ENCODE measurements at places on chromosomes 6 and 20. TPM values are rescaled to one million over a fixed set of nuclear protein-coding genes. Genes with fewer than 3 reads are reported as not detected.

DNA sequence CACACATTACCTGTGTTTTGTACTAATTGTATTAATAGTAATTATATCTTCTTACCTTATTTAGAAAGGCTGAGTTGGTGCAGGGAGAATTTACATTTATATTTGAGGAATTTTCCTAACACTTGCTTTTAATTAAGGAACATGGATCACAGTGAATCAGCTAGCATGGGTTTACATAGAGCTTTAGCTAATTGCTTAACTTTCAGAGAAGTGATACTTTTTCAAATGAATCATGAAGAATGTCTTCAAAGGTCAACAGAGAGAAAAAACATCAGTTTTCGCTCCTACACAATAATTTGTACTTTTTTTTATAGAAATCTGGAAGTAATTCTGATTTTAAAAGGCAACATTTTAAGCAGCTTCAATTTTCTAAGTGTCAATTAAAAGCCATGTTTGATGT, 195.0 kb upstream of the HEY2 start:
- DNase-seq: no peak

DNA sequence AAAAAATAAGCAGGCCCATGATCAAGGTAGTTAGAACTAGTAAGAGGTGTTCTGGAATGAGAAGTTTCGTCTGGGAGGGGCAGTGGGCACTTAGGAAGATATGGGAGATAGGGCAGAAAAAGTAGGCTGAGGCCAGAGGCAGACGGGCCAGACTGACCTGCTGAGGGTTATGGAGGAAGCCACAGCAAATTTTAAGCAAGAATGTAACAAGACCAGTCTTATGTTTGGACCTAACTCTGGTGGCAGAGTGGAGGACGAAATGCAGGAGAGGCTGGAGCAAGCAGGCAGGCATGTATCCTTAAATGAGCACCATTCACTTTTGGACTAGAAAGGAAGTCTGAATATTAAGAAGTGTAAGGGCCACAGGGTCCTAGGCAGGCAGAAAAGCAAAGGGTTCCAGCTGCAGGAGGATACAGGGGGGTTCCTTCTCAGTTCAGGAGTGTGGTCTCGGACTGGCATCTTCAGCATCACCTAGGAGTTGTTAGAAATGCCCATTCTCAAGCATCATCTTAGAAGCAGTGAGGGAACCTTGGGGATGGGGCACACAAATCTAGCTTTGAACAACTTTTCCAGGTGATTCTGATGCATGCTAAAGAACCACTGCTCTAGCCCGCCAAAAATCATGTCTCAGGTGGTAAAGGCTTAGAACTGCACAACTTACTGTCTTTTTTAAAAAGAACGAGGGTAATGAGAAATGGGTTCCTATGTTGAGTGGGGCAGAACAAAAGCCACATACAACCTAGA, 1.7 kb upstream of the DSTN start:
- DNase-seq: no peak

DNA sequence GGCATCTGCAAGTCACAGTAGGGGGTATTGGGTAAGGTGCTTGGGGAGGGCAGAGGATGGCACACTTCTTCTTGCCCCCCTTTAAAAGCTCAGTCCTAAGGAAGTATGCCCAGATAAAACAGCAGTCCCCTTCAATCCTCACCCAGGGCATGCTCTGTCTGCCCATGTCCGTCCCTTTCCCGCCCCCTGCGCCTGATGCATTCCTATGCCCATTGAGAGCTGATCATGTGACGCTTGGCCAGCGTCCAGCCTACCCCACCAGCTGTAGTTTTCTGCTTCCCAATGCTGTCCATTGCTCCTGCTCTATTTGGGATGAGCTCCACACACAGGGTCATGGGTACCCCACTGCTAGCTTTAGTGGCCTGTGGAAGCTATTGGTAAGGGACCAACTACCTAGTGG, 8.3 kb downstream of the SIGLEC1 start:
- no peak for DNase-seq

DNA sequence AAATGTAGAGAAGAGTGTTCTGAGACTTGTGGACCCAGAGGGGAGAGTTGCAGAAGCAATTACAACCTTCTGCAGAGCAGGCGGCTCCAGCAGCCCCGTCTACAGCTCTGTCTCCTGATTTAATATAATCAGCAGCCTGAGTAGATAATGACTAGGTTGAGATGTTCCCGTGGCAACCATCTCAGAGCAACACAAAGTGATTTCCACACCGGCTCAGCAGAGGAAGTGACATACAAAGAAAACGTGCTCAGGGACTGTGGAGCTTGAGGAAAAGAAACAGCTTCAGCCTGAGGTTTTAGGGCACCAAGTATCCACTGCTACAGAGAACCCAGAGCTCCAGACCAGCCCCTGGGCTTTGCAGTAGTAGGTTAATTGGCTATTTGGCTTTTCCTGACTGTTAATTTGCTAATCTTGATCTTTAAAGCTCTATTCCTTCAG, 136.4 kb downstream of the MTFR2 start:
- no peak for DNase-seq

DNA sequence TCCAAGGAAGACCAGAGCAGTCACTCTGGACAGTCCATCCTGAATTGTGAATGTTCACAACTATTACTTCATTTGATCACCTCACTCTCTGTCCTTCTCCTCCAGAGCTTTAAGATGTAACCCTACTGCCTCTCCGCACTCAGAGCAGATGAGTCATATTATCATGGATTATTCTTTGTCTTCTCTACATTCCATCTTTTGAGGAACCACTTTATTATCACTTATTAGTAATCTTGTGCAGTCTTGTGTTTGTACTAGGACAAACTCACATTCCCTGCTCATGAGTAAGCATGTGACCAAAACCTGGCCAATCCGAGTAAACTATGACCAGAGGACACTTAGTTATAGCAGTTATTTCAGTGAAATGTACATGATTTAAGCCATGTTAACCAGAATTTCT, 401.5 kb upstream of the ADGRB3 start:
- no peak for DNase-seq

DNA sequence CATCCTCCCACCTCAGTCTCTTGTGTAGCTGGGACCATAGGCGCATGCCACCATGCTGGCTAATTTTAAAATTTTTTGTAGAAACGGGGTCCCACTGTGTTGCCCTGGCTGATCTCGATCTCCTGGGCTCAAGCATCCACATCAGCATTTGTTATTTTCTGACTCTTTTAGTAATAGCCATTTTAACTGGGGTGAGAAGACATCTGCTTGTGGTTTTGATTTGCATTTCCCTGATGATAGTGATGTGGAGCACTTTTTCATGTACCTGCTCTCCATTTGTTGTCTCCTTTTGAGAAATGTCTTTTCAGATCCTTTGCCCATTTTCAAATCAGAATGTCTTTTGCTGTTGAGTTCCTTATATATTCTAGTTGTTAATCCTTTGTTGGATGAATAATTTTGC, 22.2 kb upstream of the TULP4 start:
- no peak for DNase-seq

DNA sequence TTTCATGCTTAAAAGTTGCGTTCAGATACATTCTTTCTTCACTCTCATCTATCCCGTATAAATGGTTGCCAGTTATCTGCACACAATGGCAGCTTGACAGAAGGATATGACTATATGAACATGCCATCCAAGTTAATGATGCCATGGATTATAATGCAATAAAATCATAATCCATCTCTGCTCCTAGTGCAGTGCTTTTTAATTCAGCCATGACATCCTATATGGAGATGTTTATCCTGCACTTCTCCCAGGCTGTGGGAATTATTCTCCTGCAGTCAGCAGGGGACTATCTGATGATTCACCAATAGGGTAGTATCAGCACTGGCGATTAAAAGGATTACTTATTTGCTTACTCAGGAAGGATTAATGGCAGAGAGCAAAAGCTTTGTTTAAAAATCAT, 273.8 kb downstream of the SAMD5 start:
- no peak for DNase-seq

DNA sequence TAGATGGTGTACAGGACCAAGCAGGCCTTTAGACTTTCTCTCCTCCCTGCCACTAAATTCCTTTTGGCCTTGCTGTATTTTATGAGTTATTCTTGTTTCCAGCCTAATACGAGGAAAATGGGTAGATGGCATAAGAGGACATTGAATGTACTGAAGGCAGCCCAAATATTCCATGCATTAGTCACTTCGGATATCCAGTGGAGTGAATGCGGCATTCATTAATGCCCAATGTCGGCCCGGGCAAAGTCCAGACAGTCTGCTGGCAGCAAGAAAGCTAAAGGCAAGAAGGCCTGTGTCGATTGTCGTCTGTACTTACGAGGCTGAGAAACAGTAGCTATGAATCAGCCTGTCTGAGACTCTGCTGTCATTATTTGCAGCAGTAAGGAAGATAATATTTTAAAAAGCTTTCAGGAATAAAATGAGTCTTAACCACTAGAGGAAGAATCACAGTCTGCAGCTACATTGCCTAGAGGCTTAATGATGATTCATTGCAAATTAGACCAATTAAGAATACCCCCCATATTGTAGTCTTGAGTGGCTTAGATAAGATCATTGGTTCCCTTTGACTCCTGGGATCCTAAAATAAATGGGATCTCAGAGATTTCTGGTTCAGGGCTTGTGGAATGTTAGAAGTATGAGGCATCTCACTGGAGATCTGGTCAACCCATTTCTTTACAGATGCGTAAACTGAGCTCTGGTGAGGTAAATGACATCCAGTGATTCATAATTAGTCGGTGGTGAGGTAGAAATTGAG, 534.1 kb upstream of the JAG1 start:
- no peak for DNase-seq

DNA sequence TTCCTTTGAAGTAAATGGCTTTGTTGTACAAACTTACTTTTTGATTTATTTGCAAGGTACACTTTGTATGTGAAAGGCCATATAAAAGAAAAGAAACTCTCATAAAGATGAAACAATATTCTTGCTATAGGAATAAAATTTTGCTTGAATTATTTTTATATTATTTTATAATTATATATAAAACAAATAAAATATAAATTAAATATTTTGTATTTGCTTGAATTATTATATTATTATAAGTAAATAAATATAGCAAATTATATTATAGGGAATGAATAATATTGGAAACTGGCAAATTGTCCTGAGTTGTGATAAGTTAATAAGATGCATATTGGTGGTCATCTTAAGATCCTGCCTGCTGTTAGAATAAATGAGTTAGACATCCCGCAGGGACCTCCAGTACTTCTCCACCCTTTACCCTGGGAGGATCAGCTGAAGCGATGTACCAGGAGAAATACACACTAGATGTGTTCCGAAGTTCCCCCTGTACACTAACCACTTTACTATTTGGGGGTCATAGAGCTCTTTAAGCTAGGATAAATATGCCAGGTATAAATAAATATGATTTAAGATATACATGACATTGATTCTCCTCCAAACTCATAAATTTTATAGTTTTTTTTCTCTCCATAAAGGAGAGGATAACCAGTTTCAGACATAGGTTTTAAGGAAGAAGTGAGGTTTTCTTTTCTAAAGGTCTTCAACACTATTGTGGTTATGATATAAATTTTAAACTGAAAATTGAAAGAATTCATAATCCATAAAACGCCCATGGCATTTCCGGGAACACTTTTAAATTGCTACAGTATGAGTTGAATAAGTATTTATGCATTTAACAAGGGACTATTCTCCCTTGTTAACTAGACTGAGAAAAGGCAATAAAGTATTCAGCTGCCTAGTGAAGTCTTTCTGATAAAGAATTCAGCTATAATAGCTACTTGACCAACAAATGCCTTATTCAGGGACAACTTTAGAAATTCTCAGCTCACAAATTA, 486.3 kb upstream of the MARCKS start:
- no peak for DNase-seq

DNA sequence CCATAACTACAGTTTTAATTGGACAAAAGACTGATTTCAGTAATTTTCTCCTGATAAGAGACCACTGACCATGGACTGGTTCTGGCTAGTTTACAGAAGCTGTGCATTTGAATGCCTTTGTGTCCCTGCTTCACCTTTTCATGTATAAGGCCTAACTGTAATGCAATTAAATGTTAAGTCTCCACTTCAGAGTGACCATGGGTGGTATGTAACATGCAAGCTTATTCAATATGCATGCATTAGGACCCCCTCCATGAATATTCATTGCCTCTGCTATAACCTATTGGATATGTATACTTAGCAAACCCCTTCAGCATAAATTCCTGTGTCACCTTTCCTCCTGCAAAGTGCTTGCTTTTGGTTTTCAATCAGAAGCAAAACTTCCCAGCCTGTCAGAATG, 2.2 kb downstream of the UBD start:
- DNase-seq: no peak

DNA sequence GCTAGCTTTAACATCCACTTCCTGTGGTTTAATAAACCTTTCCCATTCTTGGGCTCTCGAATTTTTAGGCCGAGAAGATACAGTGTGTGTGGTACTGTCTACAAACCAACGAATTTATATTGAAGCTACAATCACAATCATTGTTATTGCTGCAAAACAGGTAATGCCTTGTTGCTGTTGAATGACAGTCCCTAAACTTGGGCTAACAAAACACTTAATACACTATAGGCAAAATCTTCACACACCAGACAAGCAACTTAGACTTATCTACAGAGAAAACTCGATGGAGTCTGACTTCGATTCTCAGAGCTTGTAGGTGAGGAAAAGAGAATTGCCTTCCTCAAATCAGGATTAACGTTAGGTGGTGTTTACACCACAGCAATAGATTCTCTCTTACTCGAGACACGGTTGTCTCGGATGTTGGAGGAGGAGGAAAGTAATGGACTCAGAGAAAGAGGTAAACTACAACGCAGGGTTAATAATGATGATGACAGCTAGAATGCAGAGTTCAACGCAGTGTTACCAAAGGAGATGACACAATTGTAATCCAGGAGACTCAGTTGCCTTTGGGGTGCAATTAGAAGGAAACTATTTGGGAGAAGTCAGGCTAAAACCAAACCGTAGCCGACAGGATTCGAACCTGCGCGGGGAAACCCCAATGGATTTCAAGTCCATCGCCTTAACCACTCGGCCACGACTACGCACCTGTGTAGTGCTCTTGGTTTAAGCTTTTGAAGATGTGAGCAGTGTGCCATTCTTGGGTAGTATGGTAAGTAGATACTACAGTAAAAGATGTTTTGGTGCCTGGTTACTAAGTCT, 32.5 kb upstream of the ZNF184 start:
- no peak for DNase-seq

GRCh38 chr20:47789764-47790579, 4.7 kb upstream of the SULF2 start:
- no peak for DNase-seq

DNA sequence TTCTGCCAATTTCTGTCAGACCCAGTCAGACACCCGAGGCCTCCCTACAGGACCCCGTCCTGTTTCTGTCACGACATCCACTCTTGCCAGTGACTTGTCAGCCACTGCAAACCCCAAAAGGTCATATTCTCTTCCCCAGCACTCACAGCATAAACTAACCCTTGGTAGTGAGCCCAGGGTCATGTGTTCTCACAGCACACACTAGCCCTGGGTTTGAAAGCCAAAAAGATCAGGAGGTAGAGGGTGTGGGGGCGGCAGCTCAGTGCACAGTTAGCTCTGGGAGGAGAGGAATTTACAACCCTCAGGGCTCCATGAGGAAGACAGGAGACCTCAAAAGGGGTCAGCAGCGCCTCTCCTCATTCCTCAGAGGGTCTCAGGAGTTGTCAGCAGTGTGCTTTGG, 9.9 kb upstream of the SNX9 start:
- no peak for DNase-seq

Gene UBD
- polyA plus RNA-seq: 0.62 TPM

Gene BACH2
- 9.5 TPM for polyA plus RNA-seq

Gene TGM3
- 0.98 TPM for polyA plus RNA-seq

Gene DEFB113
- not detected for polyA plus RNA-seq

Gene TFAP2A
- 26.3 TPM for polyA plus RNA-seq

Gene KIAA0408
- polyA plus RNA-seq: 4.7 TPM
